H54 (cell line): ENCODE measurements at places on chromosomes 7 and 10.

- no peak for DNase-seq
Measured at GRCh38 chr7:81190997-81191768, 272.3 kb upstream of the SEMA3C start.

- no peak for DNase-seq
Measured at GRCh38 chr10:63169624-63170023, 36.5 kb downstream of the NRBF2 start.

- DNase-seq: no peak
Measured at GRCh38 chr10:124231168-124232155, 138.1 kb upstream of the CHST15 start.

GRCh38 chr10:3197348-3198003, 24.9 kb upstream of the PITRM1 start:
- peak; percentile 69 for DNase-seq

DNA sequence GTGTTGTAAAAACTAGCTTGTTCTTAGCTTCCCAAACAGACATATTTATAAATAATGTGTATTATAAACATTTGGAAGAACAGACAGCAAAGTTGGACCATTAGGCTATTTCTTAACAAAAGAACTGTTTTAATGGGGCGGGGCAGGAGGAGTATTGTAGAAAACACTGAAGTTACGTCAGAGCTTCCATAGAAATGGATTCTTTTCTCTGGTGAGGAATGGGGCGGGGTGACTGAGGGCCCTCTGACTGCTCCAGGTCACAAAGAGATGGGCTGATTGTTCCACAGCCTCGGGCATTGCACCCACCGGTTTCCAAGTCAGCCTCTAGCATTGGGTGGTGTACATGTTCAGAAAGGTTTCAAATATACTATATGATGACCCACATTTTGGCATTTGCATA, 36.8 kb upstream of the ADAM12 start:
- DNase-seq: no peak

- DNase-seq: no peak
Measured at GRCh38 chr7:36415144-36415543, 25.5 kb downstream of the ANLN start.

GRCh38 chr10:126218778-126219649, 169.3 kb downstream of the ADAM12 start:
- DNase-seq: no peak

GRCh38 chr10:101272229-101272868, 43.1 kb upstream of the LBX1 start:
- DNase-seq: peak; percentile 86

DNA sequence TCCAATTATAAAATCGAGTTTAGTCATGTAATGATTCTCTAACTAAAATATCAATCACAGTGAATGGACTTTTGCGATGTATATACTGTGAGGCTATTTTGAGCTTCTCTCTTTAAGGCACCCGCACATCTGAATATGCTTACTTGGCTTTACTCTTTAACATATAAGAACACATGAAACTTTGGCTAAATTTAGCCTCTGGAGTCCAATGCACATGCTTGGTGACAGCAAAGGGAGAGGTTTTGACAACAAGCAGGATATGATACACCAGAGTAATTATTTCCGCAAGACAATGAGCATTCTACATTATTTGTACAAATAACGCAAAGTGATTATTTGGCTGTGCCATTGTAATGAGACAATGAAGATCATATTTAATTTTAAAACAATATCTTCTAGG, 72.4 kb downstream of the ARID5B start:
- no peak for DNase-seq

- no peak for DNase-seq
Measured at GRCh38 chr7:80529362-80529761, 17.5 kb upstream of the GNAT3 start.

GRCh38 chr7:100266576-100267354, 40.7 kb upstream of the SPDYE3 start:
- no peak for DNase-seq

- no peak for DNase-seq
Measured at GRCh38 chr7:13188236-13188805, 500.9 kb downstream of the ARL4A start.

GRCh38 chr10:31912898-31913850, 15.5 kb downstream of the ARHGAP12 start:
- DNase-seq: no peak

GRCh38 chr10:51910189-51910588, 210.8 kb upstream of the CSTF2T start:
- DNase-seq: no peak

DNA sequence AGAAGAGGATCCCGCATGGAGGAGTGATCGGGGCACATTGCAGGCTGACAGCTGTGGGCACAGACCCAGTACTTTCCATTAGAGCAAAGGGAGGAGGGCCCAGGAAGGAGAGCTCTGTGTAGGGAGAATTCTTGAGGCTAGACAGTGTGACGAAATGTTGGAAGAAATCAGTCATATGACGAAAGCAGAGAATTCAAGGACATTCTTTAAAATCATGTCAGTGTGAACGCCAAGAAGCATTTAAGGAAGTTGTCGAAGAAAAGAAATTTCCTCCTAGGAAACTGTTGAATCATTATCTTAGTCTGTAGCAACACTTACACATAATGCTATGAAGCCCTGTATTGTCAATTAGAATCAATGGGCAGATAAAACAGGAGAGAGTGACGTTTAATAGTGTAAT, 191.3 kb upstream of the ADARB2 start:
- no peak for DNase-seq
